CD4-positive, alpha-beta T cell treated with Interleukin-12 subunit alpha and Interleukin-12 subunit beta, for 1 hour (primary cell): ENCODE measurements at places on chromosomes 1 and 21.

DNA sequence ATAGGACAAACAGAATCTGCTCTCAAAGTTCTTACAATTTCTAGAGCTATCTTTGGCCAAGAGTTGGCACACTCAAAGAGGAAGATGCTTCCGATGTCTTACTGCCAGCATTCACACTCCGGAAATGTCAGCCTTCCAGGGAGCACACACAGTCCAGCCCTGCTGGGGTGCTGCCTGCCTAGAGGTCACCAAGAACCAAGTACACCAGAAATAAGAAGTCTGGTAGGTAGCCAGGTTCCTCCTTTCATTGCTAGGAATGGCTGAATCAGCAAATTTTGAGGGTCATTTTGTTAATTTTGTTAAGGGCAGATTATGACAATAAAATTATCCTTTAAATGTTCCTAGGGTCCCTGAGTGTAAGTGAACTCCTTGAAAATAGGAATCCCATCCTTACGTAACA, 77.5 kb downstream of the PLPP3 start:
- DNase-seq = no peak

DNA sequence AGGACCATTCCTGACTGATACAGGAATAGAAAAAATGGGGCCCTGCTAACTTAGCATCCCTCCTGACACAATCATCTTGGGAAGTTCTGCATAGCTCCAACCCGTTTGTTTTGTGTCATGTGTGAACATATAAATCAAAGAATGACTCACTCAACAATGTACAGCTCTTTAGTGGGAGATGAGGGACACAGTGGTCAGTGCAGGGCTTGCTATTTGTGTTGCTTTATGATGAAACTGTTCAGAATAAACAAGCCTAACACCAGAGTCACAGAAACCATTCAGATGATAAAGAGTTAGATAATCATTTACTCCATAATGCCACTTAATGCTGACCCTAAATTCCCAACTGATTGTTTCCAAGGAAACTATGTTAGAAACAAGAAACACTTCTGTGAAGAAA, 154.2 kb upstream of the ZNHIT6 start:
- no peak for DNase-seq

- no peak for DNase-seq
Observed at GRCh38 chr1:167763525-167764220, 41.9 kb downstream of the MPZL1 start.

GRCh38 chr1:214467078-214467585, 84.3 kb downstream of the PTPN14 start:
- no peak for DNase-seq
